Left forelimb (tissue), 1 donor: ENCODE measurements at places on chromosomes 13 and 19.

- no peak for DNase-seq
Observed at GRCh38 chr13:79246578-79246949, 159.5 kb downstream of the RBM26 start.

GRCh38 chr13:77565635-77566034 lies 30.1 kb downstream of the SCEL start:
- DNase-seq = no peak

DNA sequence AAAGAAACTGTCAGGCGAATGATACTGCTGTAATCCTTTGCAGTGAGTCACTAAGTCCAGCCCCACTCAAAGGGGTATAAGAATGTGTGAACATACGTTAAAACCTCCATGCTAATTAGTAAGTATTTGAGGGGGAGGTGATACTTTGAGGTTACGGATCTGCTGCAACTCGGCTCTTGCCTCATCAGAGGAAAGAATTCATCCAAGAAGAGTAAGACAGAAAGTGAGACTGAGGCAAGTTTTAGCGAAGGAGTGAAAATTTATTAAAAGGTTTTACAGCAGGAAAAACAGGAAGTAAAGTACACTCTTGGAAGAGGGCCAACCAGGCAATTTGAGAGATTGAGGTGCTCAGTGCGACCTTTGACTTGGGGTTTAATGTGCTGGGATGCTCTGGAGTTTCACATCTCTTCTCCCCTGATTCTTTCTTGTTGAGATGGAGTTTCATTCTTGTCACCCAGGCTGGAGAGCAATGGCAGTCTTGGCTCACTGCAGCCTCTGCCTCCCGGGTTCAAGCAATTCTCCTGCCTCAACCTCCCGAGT lies 9.8 kb downstream of the CLEC4M start:
- no peak for DNase-seq

DNA sequence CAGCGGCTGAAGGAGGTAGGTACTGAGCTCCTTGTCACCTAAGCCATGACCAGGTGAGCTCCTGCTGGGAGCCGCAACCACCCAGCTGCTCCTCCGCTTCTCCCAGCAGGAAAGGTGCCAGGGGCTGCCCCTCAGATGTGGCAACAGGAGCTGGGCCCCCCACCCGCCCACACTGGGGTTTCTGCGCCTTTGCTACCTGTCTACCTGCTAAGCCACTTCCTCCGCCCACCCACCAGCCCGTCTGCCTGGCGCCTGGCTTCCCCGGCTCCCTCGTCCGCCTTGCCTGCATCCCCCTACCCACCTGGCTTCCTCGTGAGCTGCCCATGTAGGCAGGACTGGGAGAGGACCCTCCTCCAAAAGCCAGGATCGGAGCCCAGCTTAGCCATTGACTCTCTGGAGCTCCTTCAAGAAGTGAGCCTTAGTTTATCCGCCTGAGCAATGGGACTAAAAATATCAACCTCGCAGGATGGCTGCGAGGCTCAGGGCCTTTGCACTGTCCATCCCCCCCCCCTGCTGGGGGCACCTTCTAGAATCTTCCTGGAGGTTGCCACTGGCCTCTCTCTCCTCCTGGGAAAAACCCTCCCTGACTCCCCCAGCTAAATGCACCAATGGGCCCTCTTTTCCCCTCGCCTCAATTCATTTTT lies 55.8 kb upstream of the KLF2 start:
- no peak for DNase-seq
